Right lung (tissue), 10 donors: ENCODE measurements at places on chromosomes 6 and 20. TPM values are rescaled to one million over a fixed set of nuclear protein-coding genes. Genes with fewer than 3 reads are reported as not detected.

DNA sequence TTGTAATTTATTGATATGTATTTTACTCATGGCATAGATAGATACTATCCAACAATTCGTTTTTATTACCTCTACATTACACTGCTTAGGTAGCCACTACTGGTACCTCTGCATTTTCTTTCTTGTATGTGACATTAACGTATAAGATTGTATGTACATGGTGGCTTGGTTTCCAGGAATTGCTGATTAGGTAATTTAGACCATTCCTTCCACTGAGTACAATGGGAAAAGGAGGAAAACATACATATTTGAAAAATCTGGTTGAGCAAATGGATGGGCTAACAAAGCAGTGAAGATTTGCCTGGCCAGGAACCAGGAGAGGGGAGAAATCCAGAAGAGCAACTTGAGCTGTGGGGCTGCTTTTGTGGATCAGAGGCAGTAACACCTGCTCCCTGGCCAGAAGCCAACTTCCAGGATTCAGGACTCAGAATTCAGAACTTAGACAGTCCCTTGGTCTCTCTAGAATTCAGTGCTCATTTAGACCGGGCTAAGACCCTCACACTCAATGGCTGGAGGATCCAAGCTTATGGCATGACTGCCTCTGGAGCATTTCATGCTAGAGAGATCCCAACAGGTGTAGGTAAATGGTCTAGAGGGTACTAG lies 17.9 kb upstream of the MICB start:
- DNase-seq: no peak

GRCh38 chr20:49657118-49657901 lies 56.4 kb downstream of the B4GALT5 start:
- no peak for DNase-seq

TGM3 gene
- not detected for polyA plus RNA-seq

CAP2 gene
- polyA plus RNA-seq: 9.8 TPM

SAMD5 gene
- 29.7 TPM for polyA plus RNA-seq

POU5F1 gene
- polyA plus RNA-seq: 1.00 TPM

RCAN2 gene
- polyA plus RNA-seq: 3.1 TPM

DNA sequence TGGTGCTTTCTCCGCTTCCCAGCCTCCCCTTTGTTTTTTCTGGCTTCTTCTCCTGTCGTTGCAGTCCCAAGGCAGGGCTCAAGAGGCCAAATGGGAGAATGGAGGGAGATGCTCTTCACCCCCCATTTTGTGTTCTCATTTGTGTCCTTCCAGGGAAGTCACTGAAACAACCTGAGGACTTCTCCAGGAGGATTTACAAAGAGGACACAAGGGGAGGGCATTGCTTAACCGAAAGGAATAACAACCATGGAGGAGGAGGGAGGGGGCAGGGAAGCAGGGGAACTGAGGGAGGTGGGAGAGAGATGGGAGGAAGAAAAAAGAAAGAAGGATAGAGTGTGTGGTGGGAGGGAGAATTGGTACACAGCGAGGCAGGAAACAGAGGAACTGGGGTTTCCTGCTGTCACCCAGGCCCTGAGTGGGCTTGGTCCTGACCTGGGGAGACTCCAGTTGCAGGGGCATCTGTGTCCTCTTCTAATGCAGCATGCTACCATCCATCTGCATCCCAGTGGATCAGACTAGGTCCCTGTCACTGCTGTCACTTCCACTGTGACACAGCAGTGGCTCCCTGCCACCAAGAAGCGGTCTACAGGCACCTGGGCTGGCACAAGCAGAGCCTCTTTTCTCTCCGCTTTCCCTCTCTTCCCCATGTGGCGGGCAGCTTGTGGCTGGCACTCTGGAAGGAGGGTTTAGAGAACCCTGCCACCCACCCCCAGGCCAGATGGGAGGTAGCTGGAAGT lies 17.1 kb upstream of the MLN start:
- no peak for DNase-seq

- DNase-seq: no peak
Measured at GRCh38 chr20:47847884-47848485, 62.7 kb upstream of the SULF2 start.

GRCh38 chr6:35503534-35503933 lies 6.7 kb upstream of the TEAD3 start:
- DNase-seq: no peak

GRCh38 chr6:144746902-144747469 lies 461.9 kb downstream of the UTRN start:
- DNase-seq: no peak

- DNase-seq: no peak
Measured at GRCh38 chr6:46338131-46338530, 153.1 kb downstream of the RCAN2 start.

- DNase-seq: no peak
Measured at GRCh38 chr6:17988422-17988944, 1.0 kb upstream of the KIF13A start.

- DNase-seq: no peak
Measured at GRCh38 chr20:26214991-26215390, 518.3 kb upstream of the ZNF337 start.

DNA sequence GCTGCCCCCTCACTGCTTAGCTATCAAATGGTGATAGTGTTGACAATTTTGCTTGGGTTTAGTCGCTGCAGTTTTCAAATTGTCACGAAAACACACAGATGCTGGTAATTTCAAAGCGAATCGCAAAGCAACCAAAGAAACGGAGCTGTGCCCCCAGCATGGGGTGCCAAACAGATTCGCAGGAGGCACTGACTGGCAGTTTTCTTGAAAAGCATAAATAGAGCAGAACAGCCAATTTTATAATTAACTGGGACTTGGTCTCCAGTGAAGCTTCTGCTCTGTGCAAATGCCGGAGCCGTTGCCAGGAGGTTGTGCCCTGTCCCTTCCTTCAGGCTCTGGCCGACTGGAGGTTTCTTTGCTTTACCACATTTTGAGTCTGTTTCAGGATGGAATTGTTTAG lies 18.8 kb downstream of the ARHGAP40 start:
- no peak for DNase-seq

DNA sequence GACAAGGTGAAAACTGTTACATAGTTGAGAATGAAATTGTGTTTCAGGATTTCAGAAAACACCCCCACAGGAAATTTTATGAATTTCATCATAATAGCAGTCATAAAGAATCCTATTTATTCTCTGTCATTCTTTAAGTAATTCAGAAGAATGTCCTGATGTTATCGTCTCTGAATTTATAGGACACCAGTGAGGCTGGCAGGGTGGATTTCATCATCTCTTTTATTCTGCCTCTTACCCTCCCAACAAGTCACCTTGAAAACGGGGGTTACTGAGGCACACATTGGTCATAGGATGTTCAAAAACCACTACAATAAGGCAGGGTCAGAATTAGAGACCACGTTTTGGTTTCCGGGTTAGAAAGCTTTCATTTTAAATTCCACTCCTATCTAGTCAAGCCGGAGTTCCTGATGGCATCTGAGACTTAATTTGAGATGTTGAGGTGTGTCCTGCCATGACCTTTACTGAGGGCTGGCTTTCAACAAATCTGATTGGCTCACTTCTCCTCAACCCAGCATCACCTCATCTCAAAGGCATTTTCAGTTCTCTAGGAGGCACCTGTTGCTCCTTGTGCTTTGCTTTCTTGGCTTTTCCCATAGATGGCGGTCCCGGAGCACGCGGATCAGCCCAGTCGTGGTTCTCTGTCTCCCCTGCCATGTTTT lies 230.6 kb upstream of the SUPT3H start:
- DNase-seq: no peak

GRCh38 chr6:98636941-98637340 lies 197.4 kb upstream of the POU3F2 start:
- peak; percentile 1 for DNase-seq

TPX2 gene
- polyA plus RNA-seq: 33.7 TPM

GRCh38 chr6:165847407-165848085 lies 184.5 kb upstream of the PDE10A start:
- DNase-seq: no peak

SRSF3 gene
- polyA plus RNA-seq: 579 TPM

DNA sequence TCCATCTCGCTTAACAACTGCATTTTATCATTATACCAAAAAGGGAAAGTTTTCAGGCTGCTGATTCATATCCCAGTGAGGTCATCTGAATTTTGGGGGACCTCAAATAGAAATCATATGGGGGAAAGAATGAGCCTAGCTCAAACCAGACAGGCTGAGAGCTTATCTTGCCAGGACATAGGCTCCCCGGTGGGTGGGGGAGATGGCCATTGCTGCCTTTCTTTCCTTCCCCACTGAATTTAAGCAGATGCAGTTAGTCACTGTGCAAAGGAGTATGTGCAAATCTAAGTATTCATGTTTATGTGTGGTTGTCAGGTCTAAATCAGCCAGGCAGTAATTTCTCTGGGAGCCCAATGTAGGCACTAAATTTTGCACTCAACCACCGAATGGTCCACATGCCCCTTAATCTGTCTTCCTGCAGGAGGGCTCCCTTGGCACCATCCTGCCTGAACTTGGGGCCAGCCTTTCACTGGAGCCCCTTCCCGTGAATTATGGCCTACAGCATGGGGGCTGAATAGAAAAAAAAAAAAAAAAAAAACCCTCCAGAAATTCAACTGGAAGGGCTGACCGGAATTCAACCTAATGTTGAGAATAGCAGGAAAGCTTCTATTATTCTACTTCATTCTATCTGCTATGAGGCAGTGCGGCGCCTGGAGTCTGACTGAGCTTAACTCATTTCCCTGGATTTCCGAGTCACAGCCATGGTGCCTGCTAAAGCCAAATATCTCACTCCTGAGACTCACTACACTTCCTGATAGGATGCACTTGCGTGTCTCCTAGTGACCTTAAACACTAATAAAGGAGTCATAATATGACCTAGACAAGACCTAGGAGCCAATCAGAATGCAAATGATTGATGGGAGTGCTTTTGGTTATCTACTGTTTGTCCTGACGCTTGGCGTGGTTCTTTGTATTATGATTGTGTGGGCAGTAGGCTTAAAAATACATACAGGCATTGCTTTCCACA lies 161.5 kb upstream of the HEY2 start:
- DNase-seq: no peak

- DNase-seq: no peak
Measured at GRCh38 chr6:79384845-79385244, 150.4 kb upstream of the HMGN3 start.

GRCh38 chr6:158457616-158458278 lies 102.1 kb upstream of the TMEM181 start:
- DNase-seq: no peak

GRCh38 chr6:159066483-159066882 lies 21.7 kb upstream of the TAGAP start:
- DNase-seq: no peak
